ENCODE measurements at places on chromosomes 12 and 14.

GRCh38 chr12:47779943-47780504 is 7.0 kb downstream of the SLC48A1 start:
- DNase-seq, result no peak

DNA sequence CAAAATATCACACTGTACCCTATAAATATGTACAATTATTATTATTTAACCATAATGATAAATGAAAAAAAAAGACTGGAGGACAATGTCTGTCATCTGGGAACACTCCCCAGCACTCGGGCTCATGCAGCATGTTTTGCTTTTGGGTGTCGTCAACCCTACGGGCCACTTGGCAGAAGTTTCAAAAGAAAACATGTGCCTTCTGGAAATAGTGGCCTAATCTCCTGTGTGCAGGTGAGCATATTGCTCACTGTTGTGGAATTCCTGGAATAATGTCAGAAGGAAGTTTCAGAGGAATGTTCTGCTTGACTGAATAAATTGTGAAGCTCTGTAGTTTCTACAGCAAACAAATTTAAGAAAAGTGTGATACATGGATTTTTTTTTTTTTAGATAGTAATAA is 298.3 kb downstream of the SSPN start:
- no peak for DNase-seq

- DNase-seq, result no peak
Observed at GRCh38 chr12:92444763-92445162, 258.0 kb upstream of the PLEKHG7 start.

GRCh38 chr14:101590062-101590461 is 28.8 kb downstream of the DIO3 start:
- peak; percentile 58 for DNase-seq

- no peak for DNase-seq
Observed at GRCh38 chr12:93184672-93185368, 192.9 kb upstream of the NUDT4 start.

DNA sequence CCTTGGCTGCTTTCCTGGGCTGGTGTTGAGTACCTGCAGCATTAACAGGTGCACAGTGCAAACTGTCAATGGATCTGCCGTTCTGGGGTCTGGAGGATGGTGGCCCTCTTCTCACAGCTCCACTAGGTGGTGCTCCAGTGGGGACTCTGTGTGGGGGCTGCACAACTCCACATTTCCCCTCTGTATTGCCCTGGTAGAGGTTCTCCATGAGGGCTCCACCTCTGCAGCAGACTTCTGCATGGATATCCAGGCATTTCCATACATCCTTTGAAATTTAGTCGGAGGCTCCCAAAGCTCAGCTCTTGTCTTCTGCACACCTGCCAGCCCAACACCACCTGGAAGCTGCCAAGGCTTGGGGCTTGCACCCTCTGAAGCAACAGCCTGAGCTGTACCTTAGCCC is 198.6 kb downstream of the GXYLT1 start:
- DNase-seq, result no peak
